ENCODE measurements at places on chromosomes 16 and 17. TPM values are rescaled to one million over a fixed set of nuclear protein-coding genes. Genes with fewer than 3 reads are reported as not detected.

B4GALNT2 gene
- not detected for total RNA-seq

GRCh38 chr17:14622615-14623101, 321.8 kb downstream of the HS3ST3B1 start:
- DNase-seq, result no peak

- DNase-seq, result no peak
Measured at GRCh38 chr17:10130263-10130662, 68.1 kb downstream of the GAS7 start.

TTYH2 gene
- 28.1 TPM for total RNA-seq

CACNG4 gene
- total RNA-seq, result not detected

GPS1 gene
- 85.9 TPM for total RNA-seq

DNA sequence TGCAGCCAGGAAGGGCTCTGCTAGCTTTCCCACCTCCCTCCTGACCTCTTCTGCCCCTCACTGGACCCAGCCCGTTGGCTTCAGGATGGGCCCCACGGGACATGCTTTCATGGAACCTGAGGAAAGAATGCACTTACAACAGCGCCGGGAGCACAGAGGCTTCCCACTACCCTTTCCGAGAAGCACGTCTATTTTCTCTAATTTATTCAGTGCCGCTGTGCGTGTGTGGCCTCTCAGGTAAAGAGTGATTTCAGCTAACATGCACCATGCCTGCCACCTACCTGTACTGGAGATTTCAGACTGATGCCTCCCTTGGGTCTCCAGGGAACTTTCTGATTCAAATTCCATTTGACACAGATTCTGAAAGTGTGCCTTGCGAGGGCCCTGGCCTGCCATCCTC, 140.1 kb downstream of the CYLD start:
- DNase-seq, result no peak

CTRB2 gene
- not detected for total RNA-seq

DNA sequence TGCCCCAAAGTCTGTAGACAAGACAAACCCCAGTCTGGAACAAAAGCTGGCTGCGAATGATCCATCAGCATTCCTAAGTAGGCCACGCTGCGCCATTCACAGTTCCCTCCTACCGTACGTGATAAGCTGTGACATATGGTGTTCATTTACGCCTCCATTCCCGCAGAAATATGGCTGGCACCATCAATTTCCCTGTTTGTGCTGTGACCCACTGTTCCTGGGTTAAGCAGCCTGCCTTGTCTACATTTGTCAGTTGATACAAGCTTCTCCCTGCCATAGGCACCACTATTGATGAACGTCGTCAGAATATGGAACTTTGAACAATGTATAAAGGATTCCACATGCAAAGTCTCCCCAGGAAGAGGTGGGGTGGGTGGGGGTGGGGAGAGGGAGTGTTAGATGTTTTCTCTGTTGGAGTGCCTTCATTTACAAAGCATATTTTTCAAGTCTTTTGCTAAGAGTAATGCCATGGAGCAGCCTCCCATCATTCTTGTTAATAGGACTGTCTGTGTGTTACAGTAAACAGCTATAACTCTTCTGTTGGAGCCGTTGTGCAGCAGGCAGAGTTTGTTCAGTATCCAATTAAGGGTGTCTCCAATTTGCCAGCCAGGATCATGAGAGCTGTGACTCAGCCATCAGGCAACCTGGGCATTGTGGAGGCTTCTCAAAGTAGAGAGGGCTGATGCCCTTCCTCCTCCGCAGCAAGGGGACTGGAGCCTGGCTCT, 294.6 kb downstream of the TMEM114 start:
- DNase-seq, result no peak

DNA sequence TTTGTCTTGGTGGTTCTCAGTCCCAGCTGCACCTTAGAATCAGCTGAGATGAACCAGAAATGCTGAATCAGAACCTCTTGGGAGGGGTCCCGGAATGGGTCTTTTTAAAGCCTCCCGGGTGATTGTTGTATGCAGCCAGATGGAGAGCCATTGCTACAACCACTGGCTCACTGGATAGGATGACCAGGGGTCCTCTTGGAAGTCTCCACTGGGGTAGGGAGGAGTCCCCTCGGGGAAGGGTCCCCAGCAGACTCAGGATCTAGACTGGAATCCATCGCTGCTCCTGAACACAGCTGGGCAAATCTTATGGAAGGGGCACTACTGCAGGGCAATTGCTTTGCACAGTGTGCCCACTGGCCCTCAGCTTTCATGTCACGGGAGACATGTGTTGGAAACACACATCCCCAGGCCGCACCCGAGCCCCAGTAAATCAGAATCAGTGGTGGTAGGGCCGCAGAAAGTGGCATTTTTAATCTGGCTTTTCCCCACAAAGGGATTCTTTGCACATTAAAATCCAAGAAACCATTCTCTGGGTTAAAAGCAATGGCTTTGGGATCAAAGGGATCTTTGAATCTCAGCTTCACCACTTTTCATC, 117.3 kb downstream of the IRX5 start:
- DNase-seq, result no peak

NEK8 gene
- 1.4 TPM for total RNA-seq

DNA sequence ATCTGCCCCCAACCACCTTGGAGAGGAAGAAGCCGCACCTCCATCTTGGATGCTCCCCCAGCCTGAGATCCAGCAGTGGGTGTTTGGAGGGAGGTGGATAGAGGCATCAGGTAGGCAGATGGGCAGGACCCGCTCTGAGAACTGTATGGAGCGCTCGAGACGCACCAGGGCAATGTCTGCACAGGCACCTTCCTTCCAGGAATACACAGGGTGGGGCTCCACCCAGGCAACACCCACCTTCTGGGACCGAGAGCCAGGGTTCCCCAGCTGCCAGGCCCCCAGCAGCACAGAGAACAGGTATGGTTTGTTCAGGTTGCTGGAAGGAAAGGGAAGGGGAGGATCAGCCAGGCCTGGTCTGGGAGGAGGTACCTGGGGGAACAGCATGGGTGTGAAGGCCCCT, 2.4 kb downstream of the PRSS22 start:
- DNase-seq, result no peak

GRCh38 chr16:678858-679813, 1.1 kb upstream of the STUB1 start:
- DNase-seq, result peak; percentile 76

EPX gene
- not detected for total RNA-seq

ACSM5 gene
- total RNA-seq, result 1.6 TPM

- peak; percentile 74 for DNase-seq
Measured at GRCh38 chr16:10876799-10877341, at the start of gene CIITA. CIITA (plus strand) TSS chr16:10877202; CDS start chr16:10877331, 129 bp downstream.

- DNase-seq, result no peak
Measured at GRCh38 chr16:18827890-18828289, 26.5 kb upstream of the ARL6IP1 start.

DNA sequence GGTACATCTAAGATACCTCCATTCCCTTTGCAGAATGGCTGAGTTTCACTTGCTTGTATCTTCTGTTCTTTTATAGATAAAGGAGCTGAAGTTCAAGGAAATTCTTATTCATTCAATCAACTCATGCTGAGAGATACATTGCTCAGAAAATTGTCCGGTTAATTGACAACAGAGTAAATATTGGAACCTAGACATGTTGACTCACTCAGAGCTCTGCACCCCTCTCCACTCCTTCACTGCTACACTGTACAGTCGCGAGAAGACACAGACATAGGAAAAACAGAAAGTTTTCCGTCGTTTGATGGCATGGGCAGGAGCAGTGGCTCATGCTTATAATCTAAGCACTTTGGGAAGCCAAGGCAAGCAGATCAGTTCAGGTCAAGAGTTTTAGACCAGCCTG, 690.5 kb upstream of the SOX9 start:
- no peak for DNase-seq

DNA sequence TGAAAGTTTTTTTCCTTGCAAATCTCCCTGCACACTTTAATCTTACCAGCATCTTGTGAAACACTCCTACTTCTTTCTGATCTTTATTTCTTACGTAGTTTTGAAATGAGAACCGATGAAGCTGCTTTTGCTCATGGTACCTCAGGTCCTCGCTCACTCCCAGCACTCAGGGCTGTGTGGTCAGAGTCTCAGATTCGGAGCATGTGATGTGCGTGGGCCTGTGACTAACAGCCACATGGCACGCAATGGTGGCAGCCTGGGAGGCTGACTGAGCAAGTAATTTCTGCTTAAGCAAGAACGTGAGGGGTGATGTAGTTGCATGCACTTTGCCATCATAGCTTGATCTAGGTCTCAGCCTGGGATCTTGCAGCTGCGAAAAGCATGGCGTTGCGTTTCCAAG, 624.3 kb downstream of the MAF start:
- DNase-seq, result no peak

MYH3 gene
- 0.88 TPM for total RNA-seq

GRCh38 chr17:44647736-44648135, 8.5 kb upstream of the MEIOC start:
- no peak for DNase-seq

GRCh38 chr16:80554033-80554432, 13.2 kb downstream of the DYNLRB2 start:
- no peak for DNase-seq

GRCh38 chr17:35943537-35943936, at the start of gene LYZL6:
LYZL6 (minus strand) TSS chr17:35943713; CDS start chr17:35939356, 4,357 bp downstream.
- no peak for DNase-seq

DNA sequence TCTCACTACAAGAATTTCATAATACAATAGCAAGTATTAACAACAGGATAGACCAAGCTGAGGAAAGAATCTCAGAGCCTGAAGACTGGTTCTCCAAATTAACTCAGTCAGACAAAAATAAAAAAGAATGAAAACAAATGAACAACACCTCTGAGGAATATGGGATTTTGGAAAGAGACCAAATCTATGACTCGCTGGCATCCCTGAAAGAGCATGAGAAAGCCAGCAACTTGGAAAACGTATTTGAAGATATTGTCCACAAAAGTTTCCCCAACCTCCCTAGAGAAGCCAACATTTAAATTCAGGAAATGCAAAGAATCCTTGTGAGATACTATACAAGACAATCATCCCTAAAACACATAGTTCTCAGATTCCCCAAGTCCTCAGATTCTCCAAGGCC, 20.9 kb downstream of the NLRP1 start:
- DNase-seq, result no peak

DNA sequence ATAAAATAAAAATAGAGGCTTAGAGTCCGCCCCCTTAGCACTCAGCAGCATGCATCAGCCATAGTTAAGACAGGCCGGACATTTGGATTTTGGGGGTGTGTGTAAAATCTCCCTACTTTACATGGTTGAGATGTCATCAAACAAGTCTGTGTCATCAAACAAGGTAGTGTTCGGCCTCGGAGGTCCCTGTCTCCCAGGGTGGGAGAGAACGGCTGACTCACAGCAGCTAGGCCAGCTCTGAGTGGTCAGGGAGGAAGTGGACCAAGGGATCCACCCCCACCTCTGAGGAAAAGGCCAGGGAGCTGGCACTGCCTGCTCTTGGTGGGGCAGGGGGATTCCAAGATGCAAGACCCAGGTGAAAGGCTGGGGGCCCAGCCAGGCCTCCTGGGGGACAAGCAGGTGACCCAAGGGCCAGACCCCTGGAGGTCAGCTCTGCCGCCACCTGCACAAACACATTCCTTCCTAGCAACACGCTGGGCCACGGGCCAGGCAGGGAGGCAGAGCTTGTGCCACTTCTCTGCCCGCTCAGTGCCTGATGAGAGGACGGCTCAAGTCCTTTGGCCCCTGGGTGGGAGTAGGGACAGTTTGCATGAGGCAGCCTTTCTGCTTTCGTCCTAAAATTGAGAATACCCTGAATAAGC, 28.5 kb downstream of the KIFC3 start:
- DNase-seq, result peak; percentile 46

Data from left ventricle myocardium inferior (tissue), 1 donor.